ENCODE measurements at places on chromosomes 3 and 15.

- DNase-seq: no peak
Observed at GRCh38 chr3:66298591-66298990, 77.8 kb downstream of the SLC25A26 start.

GRCh38 chr15:62241135-62241770 lies 76.2 kb upstream of the C2CD4B start:
- no peak for DNase-seq

DNA sequence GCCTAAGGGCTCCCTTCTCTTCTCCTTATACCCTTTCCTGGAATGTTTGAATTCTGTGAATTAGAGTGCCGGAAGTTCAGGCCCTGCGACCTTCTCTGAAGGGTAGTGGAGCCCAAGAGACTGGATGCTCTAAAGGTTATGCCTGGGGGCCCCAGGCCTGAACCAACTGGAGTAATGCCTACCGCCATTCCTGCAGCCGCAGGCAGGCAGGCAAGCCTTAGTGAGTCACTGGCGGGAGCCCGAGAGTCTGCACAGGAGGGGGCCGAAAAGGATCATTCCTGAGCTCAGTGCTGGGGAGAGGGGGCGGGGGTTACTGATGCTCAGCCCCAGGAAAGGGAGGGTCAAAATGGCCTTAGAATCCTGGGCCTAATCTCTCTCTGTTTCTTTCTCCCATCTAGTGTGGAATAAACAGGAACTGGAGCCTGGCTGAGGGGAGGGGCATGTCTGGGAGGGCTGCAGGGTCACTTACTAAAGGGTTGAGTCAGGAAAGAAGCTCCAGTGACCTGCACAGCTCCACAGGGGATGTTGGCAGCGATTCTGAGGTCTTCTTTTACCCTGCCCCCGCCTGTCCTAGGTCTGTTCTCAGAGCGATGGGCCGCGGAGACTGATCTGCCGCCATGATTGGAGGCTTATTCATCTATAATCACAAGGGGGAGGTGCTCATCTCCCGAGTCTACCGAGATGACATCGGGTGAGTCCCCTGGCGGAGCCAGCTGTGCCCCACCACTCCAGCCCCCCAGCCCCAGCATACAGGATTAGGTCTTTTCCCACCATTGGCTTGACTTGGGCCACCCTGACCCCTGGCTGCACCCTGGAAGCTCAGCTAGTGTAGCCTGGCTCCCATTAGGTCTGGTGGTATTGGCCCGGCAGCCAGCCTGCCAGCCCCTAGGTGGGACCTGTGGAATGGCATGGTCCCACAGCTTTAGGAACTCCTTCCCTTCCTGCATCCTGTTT lies 2.0 kb downstream of the AP2M1 start:
- DNase-seq: peak; percentile 75

- DNase-seq: no peak
Observed at GRCh38 chr15:66713843-66714508, 11.9 kb downstream of the SMAD6 start.

- DNase-seq: peak; percentile 19
Observed at GRCh38 chr3:136149667-136150066, 46.5 kb downstream of the MSL2 start.

GRCh38 chr15:73677146-73677607 lies 7.0 kb upstream of the CD276 start:
- no peak for DNase-seq
